Body of pancreas (tissue), 4 donors: ENCODE measurements at places on chromosomes 1 and 21.

DNA sequence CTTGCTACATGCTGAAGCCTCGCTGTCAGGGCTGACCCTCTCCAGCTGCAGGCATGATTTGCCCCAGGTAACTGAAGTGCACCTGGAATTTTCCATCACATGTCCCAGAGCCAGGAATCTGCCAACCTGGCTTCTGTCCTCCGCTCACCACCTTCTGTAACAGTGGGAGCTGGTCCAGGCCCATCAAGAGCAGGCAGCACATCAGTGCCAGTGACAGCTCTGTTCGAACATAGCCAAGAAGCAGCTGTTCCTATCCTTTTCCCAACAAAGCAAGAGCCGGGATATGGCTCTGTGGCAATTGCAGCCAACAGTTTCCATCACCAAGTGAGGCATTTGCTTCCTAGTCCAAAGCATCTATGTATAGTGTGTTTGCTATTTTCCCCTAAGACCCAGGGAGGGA, 42.2 kb upstream of the KANK4 start:
- H3K4me1 ChIP-seq: peaks cover 23% of the 10 kb centered on the region
- peak; percentile 56 for DNase-seq
- H3K27me3 ChIP-seq: no peaks in the 10 kb centered on the region
- H3K27ac ChIP-seq: peak overlapping the region; percentile 60

DNA sequence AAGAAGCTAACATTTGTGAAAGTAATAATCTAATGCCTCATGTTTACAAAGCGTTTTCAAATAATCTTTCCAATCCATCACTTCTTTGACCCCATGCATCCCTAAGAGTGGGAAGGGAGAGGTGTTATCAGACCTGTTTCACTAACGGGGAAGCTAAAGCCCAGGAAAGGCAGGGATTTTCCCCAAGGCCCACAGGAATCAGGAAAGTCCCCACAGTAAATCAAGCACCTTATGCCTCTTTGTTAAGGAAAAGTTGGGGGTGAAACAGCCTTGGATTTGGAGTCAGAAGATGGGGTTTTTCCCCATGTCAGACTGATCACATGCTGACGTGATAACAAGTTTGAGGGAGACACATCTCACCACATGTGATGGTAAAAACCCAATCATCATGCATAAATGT, 20.0 kb upstream of the ANGPTL7 start:
- no peak overlapping the region for H3K4me3 ChIP-seq
- no peak overlapping the region for H3K27ac ChIP-seq
- DNase-seq: no peak
- H3K4me1 ChIP-seq: peaks cover 6% of the 10 kb centered on the region
- no peaks in the 10 kb centered on the region for H3K36me3 ChIP-seq

- H3K36me3 ChIP-seq: no peaks in the 10 kb centered on the region
- H3K27me3 ChIP-seq: no peaks in the 10 kb centered on the region
- H3K4me3 ChIP-seq: no peak overlapping the region
- no peak for DNase-seq
Measured at GRCh38 chr1:2906085-2906484, 104.6 kb upstream of the TTC34 start.

DNA sequence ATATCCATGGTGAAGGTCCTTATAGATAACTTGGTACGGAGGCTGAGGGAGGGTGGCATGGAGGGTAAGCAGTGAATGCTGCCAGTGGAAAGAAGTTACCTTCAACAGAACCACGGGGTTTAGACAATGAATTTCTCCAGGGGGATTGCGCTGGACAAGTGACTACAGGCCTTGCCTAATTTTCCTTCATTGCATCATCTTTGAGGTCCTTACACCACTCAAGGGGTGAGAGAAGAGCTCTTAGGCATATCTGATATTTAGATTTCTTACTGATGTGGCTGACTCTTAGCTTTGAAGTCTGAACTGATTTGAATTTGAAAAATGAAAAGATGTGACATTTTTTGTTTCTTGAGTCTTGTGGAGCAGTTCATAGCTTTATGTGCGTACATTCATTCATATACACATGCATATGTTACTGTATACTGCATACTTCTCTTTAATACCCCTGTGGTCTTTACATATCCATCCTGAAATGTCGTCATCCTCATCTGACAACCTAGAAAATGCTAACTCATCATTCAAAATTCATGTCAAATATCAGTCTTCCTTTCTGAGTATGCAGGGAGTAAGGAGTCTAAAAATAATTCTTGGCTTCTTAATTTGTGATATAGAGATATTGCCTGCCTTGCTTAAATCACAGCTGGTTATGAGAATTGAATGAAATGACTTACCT, 63.6 kb downstream of the DNM3 start:
- H3K4me1 ChIP-seq: no peaks in the 10 kb centered on the region
- H3K27ac ChIP-seq: no peak overlapping the region
- no peaks in the 10 kb centered on the region for H3K27me3 ChIP-seq

DNA sequence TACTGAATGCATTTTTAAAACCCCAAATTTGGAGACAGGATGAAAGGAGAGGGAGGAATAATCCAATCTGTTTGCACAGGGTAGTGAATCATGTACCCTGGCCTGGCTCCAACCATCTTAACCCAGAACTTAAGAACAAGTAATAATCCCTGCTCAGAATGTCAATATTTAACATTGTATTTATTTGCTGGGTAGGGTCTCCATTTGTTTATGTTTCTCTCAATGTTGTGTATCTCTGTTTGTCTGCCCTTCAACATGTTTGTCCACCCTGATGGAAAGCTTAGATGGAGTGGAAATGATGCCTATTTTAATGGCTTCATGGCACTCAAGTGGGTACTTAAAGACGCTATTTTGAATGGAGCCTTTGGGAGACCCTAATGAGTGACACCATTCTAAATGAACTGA, 54.4 kb upstream of the CDC42BPA start:
- no peaks in the 10 kb centered on the region for H3K36me3 ChIP-seq
- DNase-seq: peak; percentile 12

DNA sequence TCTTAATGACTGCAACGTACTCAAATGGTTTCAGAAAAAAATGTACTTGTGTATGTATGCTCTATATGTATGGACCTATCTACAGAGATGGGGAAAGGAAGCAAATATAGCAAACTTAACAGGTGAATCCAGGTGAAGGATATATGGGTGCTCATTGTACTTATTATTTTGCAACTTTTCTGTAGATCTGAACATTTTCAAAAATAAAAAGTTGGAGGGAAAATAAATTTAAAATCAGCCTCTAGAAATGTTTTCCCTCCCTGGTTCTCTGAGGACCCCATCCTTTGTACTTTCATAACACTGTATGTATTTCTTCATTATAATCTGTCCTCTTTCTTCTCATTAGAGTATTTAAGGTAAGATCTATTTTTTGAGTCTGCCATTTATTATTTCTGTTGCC, 17.9 kb downstream of the FMO5 start:
- no peak for DNase-seq
- H3K27me3 ChIP-seq: no peaks in the 10 kb centered on the region
- H3K36me3 ChIP-seq: no peaks in the 10 kb centered on the region
- H3K4me1 ChIP-seq: peaks cover 41% of the 10 kb centered on the region
- no peak overlapping the region for H3K4me3 ChIP-seq
- H3K27ac ChIP-seq: no peak overlapping the region

DNA sequence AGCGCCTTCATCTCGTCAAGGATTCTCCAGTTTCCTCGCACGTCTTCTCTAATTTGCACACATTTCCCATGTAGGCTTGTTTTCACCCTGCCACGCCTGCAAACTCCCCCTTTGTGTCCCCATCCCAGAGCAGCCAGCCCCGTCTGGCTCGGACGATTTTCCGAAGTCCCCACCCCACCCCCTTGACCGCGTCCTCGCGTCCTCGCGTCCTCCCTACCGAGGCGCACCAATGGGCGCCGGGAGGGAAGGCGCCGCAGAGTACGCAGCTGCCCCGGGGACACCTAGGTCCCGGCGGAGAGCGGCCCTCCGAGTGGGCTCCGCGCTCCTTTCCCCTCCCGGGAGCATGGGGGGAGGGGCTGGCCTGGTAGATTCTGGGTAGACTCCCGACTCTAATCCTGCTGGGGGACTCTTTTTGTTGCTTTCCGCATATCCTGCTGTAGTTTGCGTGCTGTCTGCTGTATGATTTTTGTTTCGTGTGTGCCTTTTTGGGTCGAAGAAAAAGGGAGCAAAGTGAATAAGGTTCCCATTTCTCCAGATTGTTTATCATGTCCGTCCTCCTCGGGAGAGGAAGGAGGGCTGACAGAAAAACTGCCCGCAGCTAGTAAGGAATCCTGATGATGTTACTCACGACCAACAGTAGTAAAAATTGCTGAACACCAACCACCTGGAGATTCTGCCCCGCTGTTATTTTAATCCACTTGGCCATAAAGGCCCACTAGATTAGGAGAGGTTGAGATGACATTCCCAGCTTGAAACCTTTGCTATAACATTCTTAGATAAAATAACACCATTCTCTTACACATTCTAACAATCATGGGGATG, 1.5 kb downstream of the CACHD1 start:
- H3K27ac ChIP-seq: peak overlapping the region; percentile 42
- H3K4me3 ChIP-seq: peak overlapping the region; percentile 59
- no peaks in the 10 kb centered on the region for H3K27me3 ChIP-seq
- H3K36me3 ChIP-seq: no peaks in the 10 kb centered on the region
- peaks cover 47% of the 10 kb centered on the region for H3K4me1 ChIP-seq

DNA sequence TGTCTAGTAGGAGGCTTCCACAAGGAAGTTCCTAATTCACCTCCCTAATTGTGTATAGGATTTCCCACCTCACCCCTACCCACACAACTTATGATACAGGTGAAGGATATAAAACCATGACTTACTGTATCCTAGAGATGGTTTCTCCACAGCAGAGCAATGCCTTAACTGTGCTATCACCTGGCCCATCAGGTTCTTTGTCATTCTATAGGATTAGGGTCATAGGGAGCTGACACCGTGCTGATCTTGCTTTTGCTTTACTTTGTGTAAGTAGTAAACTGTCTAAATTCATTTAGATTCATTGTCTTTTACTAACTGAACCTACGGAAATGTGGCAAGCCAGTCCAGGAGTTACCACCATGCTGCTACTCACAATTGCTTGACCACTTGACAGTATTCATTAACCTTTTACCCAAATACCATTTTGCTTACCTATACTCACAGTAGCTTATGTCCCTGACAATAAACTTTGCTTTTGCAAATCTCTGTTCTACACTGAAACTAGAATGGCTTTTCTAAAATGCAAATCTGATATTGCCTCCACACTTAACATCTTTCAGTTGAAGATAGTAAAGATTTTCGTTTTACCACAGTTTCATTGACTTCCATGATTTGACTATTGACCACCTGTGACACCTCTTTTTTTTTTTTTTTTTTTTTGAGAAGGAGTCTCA, 147.6 kb downstream of the IFI44 start:
- no peaks in the 10 kb centered on the region for H3K27me3 ChIP-seq
- H3K4me1 ChIP-seq: no peaks in the 10 kb centered on the region
- no peak overlapping the region for H3K27ac ChIP-seq
- H3K4me3 ChIP-seq: no peak overlapping the region
- DNase-seq: no peak
- H3K36me3 ChIP-seq: no peaks in the 10 kb centered on the region

- H3K27me3 ChIP-seq: no peaks in the 10 kb centered on the region
- H3K27ac ChIP-seq: no peak overlapping the region
- no peaks in the 10 kb centered on the region for H3K4me1 ChIP-seq
- H3K4me3 ChIP-seq: no peak overlapping the region
- H3K36me3 ChIP-seq: no peaks in the 10 kb centered on the region
- DNase-seq: no peak
Measured at GRCh38 chr1:65955071-65955470, 162.4 kb downstream of the PDE4B start.
